ENCODE measurements at places on chromosomes 16 and 17.

DNA sequence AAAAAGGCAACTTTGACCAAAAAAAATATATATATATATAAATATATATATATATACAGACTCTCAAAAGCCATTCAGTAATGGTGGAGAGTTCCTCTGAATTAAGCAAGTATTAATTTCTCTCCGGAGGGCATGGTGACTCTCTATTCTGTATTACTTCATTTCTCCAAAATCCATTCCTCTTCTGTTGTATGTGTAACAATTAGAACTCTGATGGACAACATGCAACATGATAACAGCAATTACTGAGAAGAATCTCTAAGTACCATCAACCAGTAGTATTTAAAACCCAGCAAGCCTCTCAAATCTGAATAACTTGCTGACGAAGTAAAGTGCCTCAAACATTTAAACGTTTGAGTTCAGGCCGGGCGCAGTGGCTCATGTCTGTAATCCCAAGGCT is 2.3 kb downstream of the GRB2 start:
- DNase-seq: no peak

DNA sequence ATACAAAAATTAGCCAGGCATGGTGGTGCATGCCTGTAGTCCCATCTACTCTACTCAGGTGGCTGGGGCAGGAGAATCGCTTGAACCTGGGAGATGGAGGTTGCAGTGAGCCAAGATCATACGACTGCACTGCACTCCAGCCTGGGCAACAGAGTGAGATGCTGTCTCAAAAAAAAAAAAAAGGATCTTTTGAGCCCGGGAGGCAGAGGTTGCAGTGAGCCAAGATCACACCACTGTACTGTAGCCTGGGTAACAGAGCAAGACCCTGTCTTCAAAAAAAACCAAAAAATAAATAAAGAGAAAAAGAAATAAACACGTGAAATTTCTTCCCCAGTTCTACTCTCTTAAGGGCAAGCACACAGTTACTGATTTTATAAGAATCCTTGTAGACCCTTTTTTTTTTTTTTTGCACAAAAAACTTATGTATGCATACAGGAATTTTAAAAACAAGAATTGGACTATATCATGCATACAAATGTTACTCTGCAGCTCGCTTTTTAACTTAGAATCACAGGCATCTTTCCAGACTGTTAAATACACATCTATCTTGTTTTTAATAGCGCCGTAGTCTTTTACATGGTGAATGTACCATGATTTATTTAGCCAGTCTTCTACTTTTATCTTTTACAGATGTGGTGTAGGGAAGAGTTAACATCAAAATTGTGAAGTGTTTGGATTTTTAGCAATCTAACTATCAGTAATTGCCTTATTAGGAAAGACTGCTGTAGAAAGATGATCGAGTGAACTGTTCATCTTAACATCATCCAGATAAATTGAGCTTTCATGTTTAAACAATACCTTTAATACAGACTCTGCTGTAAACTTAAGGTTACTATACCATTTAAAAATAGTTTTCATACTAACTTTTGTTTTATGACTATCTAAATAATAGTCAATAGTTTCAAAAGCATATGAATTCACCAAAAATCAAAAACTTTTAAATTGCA is 14.6 kb downstream of the CDH3 start:
- no peak for DNase-seq

DNA sequence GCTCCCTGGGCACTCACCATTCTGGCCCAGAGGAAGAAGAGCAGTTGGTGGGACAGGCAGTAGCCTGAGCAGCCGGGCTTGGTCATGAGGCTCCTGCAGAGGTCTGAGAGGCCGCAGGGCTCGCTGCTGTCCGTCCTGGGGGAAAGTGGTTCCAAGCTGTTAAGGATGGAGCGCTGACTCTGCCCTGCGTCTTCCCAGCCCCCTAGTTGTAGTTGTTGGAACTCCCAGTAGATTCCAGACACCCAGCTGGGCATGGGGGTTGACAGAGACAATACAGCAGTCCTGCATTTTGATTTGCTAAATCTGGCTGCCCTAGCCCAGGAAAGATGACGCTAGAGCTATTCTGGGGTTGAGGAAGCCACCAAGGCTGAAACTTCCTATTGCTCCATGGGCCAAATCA is 7.3 kb downstream of the C16orf89 start:
- DNase-seq: no peak

- no peak for DNase-seq
These were observed 29.3 kb upstream of the RBL2 start for GRCh38 chr16:53404959-53405358.

DNA sequence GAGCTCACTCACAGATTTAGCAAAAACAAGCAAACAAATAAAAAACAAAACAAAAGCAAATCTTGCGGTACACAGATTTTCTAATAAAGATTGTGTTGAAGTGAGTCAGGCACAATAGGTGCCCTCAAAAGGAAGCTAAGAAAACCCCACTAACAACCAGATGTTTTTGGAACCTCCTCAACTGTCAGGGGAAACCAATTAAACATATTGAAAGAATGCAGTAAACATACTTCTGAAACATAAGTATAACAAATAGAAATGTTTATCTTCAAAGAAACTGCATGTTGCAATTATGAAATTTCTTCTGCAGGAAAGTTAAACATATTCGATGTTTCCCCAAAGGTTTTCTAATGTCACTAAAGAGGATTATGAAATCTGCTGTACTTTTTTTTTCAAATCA is 110.5 kb upstream of the CORO6 start:
- no peak for DNase-seq

DNA sequence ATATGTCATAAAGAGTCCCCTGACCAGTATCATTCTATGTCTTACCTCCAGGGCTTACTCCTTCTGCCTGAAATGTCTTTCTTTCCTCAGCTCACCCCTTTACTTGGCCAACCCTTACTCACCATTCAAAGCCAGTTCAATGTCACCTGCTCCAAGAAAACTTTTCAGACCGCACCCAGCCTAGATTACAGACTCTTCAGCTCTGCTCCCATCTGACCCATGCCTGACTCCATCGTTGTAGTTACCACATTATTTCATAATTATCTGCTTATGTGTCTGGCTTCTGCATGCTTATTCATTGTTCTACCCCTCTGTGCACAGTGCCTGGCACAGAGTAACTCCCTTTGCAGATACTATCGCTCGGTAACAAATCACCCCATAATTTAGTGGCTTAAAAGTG is 62.5 kb upstream of the TOB1 start:
- DNase-seq: no peak

GRCh38 chr17:56866496-56866895 is 32.5 kb downstream of the DGKE start:
- no peak for DNase-seq

All from activated naive CD4-positive, alpha-beta T cell (primary cell).